HTR-8/SVneo (cell line): ENCODE measurements at places on chromosomes 11 and 22.

DNA sequence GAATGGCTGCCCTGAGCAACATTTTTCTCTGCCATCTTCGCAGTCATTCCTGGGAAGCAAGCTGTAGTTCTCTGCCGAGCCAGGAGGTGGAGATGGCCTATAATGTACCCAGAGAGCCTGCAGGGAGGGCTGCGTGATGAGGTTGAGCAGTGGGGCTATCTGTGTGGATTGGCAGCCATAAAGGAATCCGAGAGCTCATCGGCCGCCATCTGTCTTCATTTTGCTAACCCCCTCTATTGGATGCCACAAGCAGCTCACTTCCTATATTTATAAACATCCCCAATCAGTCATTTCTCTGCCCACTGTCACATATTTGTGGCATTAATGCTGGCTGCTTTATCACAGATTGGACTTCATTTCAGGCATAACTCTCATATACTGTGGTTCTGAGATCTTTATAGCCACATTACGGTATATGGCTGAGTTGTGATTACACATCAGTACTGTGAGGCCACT lies 209.5 kb downstream of the NTM start:
- DNase-seq, result no peak

DNA sequence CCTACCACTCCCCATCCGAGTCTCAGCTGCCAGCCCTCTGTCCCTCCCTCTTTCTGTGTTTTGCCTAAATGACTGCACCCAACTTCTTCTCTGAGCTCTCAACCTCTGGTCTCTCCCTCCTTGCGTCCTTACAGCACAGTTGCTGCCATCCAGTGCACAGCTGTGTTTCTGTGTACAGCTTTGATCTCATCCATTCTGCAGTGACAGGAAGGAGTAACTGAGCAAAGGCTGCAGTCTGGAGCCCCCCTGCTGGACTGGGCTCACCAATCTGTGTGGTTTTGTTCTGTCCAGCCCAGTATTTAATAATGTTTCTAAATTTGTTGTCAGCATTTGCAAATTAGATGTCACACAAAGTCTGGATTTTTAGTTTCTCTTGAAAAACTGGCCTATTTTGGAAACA lies 43.8 kb downstream of the PRR5L start:
- DNase-seq, result no peak

DNA sequence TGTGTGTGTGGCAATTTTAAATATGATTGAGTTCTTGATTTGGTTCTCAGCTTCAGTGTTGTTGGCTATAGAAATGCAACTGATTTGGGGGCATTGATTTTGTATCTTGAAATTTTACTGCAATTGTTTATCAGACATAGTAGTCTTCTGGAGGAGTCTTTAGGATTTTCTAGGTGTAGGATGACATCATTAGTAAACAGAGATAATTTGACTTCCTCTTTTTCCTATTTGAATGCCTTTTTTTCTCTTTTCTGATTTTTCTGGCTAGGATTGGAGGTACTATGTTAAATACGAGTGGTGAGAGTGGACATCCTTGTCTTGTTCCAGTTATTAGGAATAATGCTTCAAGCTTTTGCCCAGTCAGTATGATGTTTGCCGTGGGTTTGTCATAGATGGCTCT lies 124.9 kb downstream of the MSANTD4 start:
- no peak for DNase-seq

DNA sequence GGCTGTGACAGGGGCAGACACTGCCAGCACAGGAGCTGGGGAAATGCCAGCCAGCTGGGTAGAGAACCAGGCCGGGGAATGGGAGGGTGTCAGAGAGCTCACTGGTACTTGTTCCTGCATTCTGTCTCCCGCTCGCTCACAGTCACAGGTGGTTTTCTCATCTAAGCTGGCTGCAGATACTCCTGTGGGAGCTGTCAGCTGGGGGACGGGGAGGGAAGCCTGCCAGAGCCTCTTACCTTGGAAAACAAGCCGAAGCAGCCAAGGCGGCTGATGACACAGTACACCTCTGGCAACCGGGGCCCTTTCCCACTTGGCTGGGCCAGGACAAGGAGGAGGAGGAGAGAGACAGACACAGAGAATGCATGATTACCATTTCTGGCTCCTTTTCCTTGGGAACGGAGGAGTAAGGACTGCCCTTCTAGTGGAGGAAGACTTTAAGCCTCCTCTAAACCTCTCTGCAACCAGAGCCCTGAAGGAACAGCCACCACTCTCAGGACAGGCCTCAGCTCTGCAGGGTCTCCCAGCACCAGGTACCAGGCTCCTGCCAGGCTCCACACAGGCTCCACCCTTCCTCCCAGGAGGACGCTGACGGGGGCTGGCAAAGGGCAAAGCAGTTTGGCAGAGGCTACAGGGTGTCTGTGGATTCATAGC lies 25.1 kb downstream of the RPL27A start:
- no peak for DNase-seq

DNA sequence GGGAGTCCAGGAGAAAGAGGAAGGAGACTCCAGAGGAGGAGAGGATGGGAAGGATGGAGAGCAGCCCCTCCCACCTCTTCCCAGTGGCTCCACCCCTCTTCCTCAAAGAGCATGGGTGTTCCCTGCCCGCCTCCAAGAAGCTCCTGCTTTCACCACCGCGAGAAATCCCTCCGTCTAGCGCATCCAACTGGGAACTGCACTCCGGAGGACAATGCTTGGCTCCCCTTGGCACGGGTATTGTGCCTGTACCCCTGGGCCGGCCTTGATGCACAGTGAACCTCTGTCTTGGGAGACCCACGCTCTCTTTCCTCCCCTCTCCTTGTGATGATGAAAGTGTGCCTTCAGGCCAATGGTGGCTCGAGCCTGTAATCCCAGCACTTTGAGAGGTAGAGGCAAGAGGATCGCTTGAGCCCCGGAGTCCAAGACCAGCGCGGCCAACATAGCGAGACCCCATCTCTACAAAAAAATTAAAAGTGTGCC lies 14.9 kb upstream of the ADA2 start:
- DNase-seq, result no peak

GRCh38 chr22:41576877-41577276 lies 12.8 kb downstream of the PMM1 start:
- DNase-seq, result peak; percentile 47

DNA sequence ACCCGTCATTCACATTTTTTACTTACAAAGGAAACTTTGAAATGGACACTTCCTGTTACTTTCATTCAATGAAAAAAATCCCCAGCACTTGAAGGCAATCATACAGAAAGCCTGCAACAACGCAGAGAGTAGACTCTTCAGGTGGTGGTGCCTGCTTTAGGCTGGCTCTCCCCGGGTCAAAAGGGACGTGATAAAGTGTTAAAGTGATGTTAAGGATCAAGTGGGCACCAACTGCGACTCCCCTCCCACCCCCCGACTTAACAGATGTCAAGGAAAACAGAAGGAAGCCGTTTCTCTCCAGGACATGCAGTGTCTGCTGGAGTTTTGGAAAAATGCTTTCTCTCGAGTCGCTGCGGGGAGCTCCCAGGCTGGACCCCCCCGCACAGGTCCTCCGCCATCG lies 414 bp upstream of the PNPLA3 start:
- DNase-seq, result no peak

DNA sequence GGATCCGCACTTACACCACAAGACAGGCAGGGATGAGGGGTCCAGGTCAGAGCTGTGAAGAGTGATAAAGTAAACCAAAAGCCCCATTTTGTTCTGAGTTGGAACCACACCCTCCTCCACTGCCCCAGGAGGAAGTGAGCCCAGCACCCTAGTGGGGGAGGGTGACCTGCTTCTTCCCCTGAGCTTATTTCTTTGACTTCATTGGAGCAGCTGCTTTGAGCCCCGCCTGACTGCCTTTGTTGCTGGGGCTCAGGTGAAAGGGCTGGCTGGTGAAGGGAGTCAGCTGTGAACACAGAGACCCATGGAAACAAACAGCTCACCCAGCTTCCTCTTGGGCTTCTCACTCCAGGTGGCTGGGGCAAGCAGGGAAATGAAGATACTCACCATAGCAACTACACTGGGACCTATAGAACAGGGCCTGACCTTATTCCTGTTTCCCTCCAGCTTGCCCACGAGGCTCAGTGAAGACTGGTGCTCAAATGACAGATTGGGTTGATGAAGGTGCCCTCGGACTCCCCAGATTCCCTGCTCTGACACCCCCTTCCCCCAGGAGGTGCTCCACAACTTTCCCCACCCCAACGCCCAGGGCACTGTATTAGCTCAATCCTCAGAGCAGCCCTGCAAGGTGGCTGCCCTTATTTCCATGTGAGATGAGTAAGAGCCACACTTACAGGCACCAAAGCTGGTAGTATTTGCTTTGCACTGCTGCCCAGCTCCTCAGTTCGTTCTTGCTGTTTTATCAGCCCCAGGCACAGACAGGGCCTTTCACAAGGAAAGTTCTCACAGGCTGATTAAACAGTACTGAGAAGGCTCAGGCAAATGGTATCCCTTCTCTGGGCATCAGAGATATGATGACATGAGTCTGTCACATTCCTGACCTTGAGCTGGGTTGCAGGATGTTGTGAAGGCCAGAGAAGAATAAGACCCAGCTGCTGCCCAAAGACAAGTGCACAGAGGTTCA lies 2.4 kb downstream of the UCP2 start:
- no peak for DNase-seq

- DNase-seq, result no peak
These were observed 12.1 kb upstream of the FCHSD2 start for GRCh38 chr11:73154178-73154577.

DNA sequence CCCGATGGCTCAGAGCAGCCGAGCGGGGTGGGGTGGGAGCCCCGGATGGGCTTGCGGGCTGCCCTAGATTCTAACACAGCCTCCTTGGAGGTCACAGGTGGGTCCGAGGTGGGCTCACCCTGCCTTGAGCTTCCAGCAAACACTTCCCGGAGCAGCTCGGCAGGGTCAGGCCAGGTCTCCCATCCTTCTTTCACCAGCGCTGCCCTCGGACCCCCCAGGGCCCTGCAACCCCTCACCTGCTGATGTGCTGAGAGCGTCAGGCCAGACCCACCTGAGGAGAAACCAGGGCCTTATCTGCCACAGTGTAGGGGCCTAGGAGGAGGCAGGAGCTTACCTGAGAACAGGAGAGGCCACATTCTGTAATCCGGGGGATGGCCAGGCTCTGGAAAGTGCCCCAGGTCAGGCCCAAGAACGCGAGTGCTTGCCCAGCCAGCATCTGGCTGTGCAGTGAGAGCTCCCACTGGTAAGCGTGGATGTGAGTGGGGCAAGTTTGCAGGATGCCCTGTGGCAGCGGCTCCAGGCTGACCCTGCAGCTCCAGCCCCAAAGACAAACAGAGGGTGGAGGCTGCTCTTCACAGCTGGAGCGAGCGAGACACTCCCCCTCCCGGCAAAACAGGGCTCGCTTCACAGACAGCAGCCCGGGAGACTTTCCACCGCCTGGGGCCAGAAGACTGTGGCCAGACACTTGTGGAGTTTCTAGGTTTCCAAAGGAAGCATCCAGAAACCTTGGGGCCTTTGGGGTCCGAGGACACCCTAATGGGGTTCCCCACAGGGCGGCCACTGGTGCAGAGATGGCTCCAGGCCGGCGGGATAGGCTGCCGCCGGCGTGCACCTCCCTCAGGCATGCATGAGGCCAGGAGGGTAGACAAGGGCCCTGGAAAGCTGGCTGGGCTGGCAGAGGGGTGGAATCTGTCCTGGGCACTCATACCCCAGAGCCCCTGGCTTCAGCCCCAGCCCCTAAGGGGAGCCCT lies at the start of gene IL17REL:
Gene IL17REL, minus strand, starts transcription at position 555 of the 971 bp plus-strand sequence. Its CDS starts 119 bp downstream, at position 436.
- DNase-seq, result no peak

DNA sequence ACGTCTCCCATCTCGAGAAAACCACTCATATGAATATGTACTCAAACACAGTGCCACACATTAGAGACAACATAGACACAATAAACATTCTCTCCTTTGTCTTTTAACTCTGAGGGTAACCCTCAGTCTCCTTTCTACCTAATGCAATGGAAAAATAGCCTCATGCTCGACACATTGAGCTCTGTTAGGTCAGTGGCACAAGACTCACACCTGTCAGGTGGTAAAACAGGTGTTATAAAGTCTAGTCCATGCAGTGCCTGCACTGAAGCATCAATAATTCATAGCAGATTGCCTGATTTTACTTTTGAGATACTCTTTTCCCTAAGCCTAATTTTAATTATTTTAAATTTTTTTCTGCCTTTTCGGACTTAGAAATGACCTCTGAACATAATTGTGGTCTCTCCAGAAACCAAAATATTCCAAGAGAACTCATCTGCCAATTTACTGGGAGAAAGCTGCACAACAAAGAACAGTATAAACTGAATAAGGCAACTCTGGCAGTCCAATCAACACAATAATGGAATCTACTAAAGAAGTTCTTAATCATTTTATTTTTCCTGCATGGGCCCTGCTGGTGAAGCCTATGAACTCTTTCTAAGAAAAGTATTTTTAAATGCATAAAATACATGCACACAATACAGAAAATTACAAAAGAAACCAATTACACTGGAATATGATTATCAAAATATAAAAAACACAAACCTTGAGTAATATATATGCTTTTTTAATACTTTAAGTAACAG lies 9.9 kb downstream of the RDX start:
- DNase-seq, result no peak

GRCh38 chr11:1622086-1622485 lies at the start of gene KRTAP5-4:
Gene KRTAP5-4, minus strand, starts transcription at chr11:1622138. Its CDS starts 45 bp downstream, at chr11:1622093.
- DNase-seq, result no peak

DNA sequence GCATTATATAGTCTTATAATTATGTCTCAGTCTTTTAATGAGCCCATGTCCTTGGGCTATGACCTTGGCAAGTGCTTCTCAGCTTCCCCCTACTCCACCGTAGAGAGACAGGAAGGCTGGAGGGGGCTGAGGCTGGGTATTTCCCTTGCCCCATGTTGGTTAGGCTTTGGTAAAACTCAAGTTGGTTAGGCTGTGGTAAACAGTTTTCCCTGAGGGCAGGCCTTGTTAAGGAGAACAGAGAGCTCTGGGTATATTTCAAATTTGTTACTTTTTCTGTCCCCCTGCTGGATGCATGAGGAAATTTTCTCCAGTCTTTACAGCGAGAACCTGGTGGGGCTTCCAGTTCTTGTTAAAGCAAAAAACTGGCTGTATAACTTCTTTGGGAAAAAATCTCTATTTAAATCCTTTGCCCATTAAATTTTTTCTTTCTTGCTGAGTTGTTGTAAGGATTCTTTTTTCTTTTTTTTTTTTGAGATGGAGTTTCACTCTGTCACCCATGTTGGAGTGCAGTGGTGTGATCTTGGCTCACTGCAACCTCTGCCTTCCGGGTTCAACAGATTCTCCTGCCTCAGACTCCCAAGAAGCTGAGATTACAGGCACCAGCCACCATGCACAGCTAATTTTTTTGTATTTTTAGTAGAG lies 12.2 kb upstream of the DCHS1 start:
- no peak for DNase-seq

DNA sequence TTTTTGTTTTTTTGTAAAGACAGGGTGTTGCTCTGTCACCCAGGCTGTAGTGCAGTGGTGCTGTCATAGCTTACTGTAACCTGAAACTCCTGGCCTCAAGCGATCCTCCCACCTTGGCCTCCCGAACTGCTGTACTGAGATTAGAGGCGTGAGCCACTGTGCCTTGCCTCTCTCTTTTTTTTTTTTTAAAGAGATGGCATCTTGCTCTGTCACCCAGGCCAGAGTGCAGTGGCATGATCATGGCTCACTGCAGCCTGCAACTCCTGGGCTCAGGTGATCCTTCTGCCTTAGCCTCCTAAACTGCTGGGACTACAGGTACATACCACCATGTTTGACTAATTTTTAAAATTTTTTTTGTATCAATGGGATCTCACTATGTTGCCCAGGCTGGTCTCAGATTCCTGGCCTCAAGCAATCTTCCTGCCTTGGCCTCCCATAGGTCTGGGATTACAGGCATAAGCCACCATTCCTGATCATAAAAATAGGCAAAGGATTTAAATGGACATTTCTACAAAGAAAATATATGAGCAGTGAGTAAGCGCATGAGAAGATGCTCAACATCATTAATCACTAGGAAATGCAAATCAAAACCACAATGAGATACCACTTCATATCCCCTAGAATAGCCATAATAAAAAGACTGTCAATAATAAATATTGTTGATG lies 17.3 kb upstream of the CLNS1A start:
- no peak for DNase-seq
